ENCODE measurements at places on chromosomes 4 and X.

- DNase-seq: no peak
Observed at GRCh38 chr4:7506119-7506518, 71.4 kb upstream of the PSAPL1 start.

DNA sequence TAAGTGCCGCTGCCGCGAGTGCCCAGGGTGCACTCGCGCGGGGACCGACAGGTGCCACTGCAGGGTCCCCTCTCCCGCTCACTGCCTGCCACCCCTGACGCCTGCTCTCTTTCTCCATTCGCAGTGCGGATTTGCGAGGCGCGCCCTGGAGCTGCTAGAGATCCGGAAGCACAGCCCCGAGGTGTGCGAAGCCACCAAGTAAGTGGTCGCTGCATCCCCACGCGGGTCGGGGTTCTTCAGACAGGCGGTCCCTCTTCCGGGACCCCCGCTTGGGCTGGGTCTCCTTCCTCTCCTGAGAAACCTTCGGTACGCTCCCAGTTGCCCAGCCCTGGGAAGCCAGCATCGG lies 547 bp downstream of the GUCY1A1 start:
- peak; percentile 5 for DNase-seq

- DNase-seq: no peak
Observed at GRCh38 chr4:163592212-163592611, 97.7 kb downstream of the TMA16 start.

DNA sequence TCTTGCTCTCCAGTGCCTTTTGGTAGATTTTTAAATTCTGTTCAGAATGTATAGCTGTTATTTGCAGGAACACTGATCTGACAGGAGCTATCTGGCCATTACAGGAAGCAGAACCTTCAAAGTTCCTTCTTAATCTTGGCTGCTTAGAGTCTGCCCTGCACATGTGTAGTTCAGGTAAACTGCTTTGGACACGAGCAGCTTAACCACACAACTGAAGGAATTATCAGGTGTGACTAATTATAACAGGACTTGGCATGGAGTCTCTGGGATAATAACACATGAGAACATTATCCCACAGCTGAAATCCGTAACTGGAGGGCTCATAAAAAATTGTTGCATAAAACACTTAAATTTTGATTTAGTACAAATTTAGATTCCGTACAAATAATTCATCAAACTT lies 11.6 kb upstream of the ING2 start:
- no peak for DNase-seq

DNA sequence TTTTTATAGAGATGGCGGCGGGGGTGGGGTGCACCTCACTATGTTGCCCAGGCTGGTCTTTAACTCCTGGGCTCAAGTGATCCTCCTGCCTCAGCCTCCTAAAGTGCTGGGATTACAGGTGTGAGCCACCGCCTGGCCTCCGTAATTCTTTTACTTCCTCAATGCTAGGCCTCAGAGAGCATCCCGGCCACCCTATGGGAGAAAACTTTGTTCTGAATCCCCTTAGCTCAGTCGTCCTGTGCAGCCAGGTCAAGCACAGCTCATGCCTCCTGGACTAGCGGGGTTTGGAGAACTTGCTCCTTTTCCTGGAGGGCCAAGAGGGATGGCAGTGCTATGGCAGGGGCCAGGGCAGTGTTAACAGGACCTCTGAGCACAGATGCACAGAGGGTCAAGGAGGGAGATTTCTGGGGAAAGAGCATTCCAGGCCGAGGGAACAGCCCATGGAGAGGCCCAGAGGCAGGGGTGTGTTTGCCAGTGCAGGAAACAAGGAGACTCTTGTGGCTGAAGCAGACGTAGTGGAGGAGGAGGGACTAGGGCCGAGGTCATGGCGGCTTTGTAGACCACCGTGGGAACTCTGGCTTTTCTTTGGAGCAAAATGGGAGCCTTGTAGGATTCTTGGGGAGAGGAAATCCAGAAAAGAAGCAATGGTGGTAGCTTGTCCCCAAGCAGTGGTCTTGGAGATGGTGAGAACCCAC lies 9.8 kb upstream of the TNIP2 start:
- no peak for DNase-seq

DNA sequence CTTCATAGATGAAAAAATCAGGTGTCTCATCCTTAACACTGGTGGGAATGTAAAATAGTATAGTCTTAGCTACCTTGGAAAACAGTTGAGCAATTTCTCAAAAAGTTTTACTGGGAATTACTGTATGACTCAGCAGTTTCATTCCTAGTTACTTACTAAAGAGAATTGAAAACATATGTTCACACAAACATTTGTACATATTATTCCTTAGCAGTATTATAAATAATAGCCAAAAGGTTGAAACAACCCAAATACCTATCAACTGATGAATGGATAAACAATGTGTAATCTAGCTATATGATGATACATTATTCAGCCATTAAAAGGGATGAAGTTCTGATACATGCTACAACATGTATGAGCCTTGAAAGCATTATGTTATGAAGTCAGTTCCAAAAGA lies 41.7 kb downstream of the RBM46 start:
- no peak for DNase-seq

DNA sequence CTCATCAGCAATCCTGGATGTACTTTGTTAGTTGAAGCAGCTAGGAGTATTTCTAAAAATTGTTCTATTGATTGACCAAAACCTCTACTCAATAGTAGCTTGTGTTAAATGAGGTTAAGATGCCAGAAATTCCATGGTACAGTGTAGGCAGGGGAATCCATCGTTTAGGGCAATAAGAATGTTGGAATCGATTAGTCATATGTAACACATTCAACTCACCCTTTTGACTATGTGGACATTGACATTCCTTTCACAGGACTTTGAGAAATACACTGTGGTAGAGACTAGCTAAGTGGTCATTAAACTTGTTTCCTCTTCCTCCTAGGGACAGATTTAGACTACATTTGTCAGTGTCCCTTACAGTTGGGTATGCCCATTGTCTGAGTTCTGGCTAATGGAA lies 40.2 kb downstream of the KDM5C start:
- DNase-seq: no peak

GRCh38 chrX:37753384-37753783 lies 26.5 kb upstream of the CYBB start:
- DNase-seq: no peak

DNA sequence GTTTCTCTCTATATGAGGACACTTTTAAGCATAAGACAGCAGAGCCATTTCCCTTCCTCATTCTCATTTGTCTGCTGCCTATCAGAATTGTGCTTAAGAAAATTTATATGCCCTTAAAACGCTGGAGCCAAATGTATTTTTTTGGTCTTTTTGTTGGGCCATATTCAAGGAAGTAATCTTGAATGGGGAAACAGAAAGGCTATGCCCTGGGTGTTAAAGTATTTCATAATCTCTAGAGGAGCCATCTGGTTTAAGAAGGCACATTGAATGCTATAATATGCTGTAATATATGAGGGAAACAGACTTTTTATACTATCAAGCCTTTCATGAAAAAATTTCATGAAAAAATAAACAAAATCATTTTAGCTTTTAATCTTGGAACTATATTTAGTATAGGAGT lies 4.3 kb downstream of the DMD start:
- DNase-seq: no peak

- DNase-seq: no peak
Observed at GRCh38 chrX:108072746-108073145, 18.6 kb downstream of the PSMD10 start.

GRCh38 chrX:13522811-13523210 lies 46.6 kb upstream of the EGFL6 start:
- DNase-seq: no peak

GRCh38 chr4:26056406-26056805 lies 142.4 kb downstream of the SMIM20 start:
- no peak for DNase-seq

- no peak for DNase-seq
Observed at GRCh38 chr4:42618023-42618422, 38.9 kb downstream of the ATP8A1 start.

DNA sequence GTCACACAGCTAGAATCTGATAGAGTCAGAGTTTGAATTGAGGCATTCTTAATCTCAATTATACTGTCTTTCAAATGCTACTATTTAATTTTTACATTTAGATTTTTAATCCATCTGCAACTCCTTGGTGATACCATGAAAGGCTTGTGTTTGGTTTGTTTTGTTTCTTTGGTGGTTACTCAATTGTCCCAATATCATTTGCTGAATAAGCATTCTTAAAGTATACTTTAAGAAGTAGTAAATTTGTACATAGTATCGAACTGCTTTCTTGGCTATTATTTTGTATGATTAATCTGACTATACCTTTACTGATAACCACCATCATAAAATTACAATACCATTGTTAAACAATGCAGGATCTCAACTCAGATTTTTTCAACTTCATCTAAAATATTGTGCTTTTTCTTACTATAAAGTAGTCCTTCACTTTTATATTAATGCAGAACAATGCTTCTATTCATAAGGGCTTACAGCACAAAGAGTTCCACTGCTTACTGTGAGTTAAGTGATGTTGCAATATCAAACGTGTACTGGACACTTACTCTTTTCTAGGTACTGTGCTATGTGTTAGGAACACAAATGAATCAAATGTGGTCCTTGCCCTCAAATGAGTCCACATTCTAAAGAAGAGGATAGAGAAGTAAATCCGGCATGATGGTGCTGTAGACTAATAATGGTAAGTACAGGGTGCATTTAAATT lies 111.2 kb upstream of the GRIA3 start:
- DNase-seq: no peak

Measured in activated T-helper 1 cell treated with anti-CD3 and anti-CD28 coated beads, Interleukin-12 subunit alpha, Interleukin-12 subunit beta, Interleukin-2, Interleukin-4 antibody, amounts not matched to agents 30 ng/mL and 10 ng/mL and 1 ng/mL, durations not matched to agents 14 hours and 24 hours and 36 hours (primary cell).